ENCODE measurements at places on chromosomes 4 and X.
A peak's percentile ranks its signal among the peaks of the same experiment; 100 is the strongest.

DNA sequence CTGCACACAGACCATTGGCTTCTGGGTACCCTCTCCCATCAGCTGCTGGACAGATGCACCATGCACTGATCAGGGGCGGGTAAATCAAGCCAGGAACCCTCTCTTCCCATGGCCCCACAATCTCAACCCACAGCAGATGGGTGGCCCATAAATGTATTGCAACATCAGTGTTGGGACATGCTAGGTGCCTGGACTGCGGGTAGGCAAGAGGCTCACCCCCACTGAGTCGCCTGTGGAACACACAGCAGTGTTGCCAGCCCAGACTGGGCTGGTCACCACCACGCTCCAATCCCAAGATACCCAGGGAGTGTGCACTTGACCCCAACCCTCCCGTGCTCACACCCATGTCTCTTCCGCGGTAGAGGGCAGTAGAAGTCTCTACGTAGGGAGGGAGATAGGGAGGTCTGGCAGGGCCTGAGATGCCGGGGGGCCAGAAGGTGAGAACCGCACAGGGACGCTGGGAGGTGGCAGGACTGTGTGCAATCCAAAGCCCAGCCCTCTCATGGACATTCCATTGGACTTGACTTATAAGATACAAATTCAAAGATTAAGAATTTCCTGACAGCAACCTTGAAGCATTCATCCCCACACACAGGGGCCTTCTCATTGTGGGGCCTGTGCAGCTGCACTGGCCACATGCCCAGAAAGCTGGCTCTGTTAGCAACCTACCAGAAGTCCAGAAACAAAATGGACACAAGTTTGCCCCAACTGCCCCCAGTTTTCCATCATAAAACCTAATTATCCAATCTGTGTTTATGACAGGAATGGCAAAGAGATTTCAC, 183.7 kb downstream of the NSUN7 start:
- no peaks in the 10 kb centered on the region for H3K27me3 ChIP-seq
- no peak overlapping the region for H3K4me3 ChIP-seq
- H3K27ac ChIP-seq: no peak overlapping the region
- DNase-seq: no peak
- H3K36me3 ChIP-seq: peaks cover 7% of the 10 kb centered on the region

DNA sequence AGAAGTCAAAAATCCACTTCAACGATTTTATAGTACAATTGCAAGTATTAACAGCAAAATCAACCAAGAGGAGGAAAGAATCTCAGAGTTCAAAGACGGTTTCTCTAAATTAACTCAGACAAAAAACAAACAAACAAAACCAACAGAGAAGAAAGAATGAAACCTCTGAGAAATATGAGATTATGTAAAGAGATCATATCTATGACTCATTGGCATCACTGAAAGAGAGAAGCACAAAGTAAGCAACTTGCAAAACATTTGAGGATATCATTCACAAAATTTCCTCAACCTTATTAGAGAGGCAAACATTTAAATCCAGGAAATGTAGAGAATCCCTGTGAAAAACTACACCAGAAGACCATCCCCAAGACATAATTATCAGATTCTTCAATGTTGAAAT, 370.4 kb downstream of the INPP4B start:
- no peak overlapping the region for H3K4me3 ChIP-seq
- DNase-seq: no peak
- H3K27ac ChIP-seq: no peak overlapping the region
- H3K27me3 ChIP-seq: no peaks in the 10 kb centered on the region

DNA sequence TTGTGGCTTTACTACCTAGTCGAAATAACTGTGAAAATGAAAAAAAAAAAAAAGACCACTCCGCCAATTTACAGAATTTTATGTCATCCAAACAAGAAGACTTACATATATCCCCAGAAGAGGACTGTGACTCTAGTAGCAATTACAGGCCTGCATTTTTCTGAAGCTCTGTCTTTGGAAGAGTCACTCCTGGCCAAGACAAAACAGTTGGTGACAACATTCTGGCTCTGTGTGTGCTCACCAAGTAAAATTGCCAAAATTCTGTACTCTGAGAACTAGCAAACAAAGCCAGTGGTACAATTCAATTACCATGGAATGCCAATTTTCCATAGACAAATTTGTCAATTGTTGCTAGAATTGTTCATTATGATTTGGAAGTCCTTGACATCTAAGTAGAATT, 311.1 kb downstream of the PDGFC start:
- no peaks in the 10 kb centered on the region for H3K27me3 ChIP-seq
- H3K4me3 ChIP-seq: no peak overlapping the region
- no peaks in the 10 kb centered on the region for H3K4me1 ChIP-seq
- DNase-seq: no peak
- no peaks in the 10 kb centered on the region for H3K36me3 ChIP-seq

GRCh38 chr4:76718831-76719230, 179.1 kb downstream of the SOWAHB start:
- H3K4me1 ChIP-seq: no peaks in the 10 kb centered on the region
- no peaks in the 10 kb centered on the region for H3K27me3 ChIP-seq
- peaks cover 10% of the 10 kb centered on the region for H3K36me3 ChIP-seq
- no peak overlapping the region for H3K4me3 ChIP-seq

- H3K27ac ChIP-seq: peak within 1 kb of the TSS; percentile 77
- H3K4me3 ChIP-seq: peak within 1 kb of the TSS; percentile 81
- peaks cover 11% of the 10 kb centered on the region for H3K4me1 ChIP-seq
- no peaks in the 10 kb centered on the region for H3K36me3 ChIP-seq
- peaks cover 100% of the 10 kb centered on the region for H3K27me3 ChIP-seq
- peak; percentile 89 for DNase-seq
Measured at GRCh38 chr4:108168671-108169523, at the start of gene LEF1. TSS of gene LEF1 (minus strand) at chr4:108168932. CDS start at chr4:108167767, 1,165 bp downstream.

DNA sequence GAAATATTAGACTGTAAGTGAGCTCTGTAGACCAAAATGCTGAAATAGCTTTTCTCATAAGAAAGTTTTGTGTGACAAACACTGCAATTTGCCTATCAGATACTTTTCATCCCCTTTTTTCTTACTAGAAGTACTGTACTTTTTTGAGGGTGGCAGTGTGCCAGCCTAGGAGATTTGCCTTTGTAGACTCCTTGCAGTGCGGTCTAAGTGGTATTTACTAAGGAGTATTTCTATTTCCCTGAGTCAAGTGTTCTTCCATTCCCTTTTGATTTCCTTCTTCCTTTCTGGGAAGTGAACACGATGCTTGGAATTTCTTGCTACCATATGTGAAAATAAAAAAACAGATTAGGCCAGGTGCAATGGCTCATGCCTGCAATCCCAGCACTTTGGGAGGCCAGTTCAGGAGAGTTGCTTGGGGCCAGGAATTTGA, 34.6 kb downstream of the PDLIM5 start:
- H3K4me3 ChIP-seq: no peak overlapping the region
- DNase-seq: no peak
- no peaks in the 10 kb centered on the region for H3K4me1 ChIP-seq

DNA sequence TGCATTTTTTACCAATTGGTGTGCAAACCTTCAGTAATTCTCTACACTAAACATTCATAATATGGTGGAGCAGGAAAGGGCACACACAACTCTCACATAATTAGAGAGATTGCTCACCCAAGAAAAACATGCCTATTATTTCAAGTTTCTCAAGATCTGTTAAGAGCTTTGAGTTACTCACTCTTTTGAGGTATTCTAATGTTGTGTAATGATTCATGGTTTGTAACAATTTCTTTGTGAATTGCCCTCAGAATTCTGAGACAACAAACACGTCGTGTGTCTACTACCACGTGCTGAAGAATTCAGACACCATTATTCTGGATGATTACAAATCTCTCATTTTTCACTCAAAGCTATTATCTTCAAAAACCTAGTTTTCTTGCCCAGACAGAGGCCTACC, 82.8 kb downstream of the PDGFC start:
- no peak for DNase-seq
- no peak overlapping the region for H3K27ac ChIP-seq
- H3K4me1 ChIP-seq: no peaks in the 10 kb centered on the region
- H3K4me3 ChIP-seq: no peak overlapping the region
- H3K36me3 ChIP-seq: no peaks in the 10 kb centered on the region

- no peaks in the 10 kb centered on the region for H3K27me3 ChIP-seq
- no peaks in the 10 kb centered on the region for H3K4me1 ChIP-seq
- DNase-seq: no peak
- H3K27ac ChIP-seq: no peak overlapping the region
Measured at GRCh38 chr4:56450342-56450741, 14.3 kb downstream of the PAICS start.

GRCh38 chr4:118318931-118319330, 33.9 kb downstream of the PRSS12 start:
- H3K4me1 ChIP-seq: no peaks in the 10 kb centered on the region
- H3K27ac ChIP-seq: no peak overlapping the region
- no peak for DNase-seq
- H3K4me3 ChIP-seq: no peak overlapping the region
- H3K27me3 ChIP-seq: no peaks in the 10 kb centered on the region
- H3K36me3 ChIP-seq: no peaks in the 10 kb centered on the region

- DNase-seq: no peak
- H3K4me3 ChIP-seq: peak overlapping the region; percentile 42
- H3K4me1 ChIP-seq: peaks cover 22% of the 10 kb centered on the region
- H3K27ac ChIP-seq: no peak overlapping the region
Measured at GRCh38 chr4:176259330-176260090, 9.5 kb downstream of the ASB5 start.

GRCh38 chr4:55291227-55291640, 54.8 kb upstream of the SRD5A3 start:
- no peak for DNase-seq
- no peaks in the 10 kb centered on the region for H3K27me3 ChIP-seq
- H3K4me3 ChIP-seq: no peak overlapping the region
- no peaks in the 10 kb centered on the region for H3K36me3 ChIP-seq

DNA sequence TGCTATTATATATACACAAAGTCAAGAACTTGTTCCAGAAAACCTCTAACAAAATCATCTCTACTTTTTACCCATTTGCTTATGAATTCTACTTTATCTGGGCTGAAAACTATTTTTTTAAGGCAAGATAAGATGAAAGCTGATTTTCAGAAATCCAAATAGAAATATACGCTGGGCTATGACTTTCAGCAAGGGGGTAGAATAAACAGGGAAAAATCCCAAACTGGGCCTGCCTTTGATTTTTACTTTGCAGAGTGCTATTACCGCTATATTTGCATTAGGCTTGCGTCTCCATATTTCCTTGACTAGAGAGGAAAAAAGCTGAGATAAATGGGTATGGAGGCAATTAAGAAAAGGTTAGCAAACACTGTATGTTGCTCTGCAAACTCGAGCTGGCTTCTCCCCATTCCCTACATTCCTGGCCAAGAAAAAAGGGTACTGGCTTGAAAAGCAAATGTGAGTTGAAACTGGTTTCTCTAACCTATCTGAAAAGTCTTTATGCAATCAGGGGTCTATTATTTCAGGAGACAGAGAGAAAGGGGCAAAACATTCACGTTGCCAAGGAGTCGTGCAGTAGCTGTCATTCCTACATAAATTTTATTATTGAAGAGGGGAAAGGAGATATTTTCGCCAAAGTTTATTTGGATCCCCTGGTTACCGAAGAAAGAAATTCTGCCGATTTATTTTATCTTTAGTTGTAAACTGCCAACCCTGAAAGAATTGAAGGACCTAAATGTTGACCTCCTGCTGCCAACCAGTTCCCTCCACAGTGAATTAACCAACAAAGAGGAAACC, 2.2 kb downstream of the TMEM47 start:
- peak overlapping the region; percentile 90 for H3K4me3 ChIP-seq
- no peaks in the 10 kb centered on the region for H3K36me3 ChIP-seq
- peaks cover 4% of the 10 kb centered on the region for H3K27me3 ChIP-seq
- no peaks in the 10 kb centered on the region for H3K4me1 ChIP-seq

GRCh38 chr4:158624889-158625478, 46.7 kb downstream of the C4orf46 start:
- H3K4me1 ChIP-seq: no peaks in the 10 kb centered on the region
- no peak overlapping the region for H3K4me3 ChIP-seq
- H3K27ac ChIP-seq: no peak overlapping the region
- no peaks in the 10 kb centered on the region for H3K36me3 ChIP-seq
- H3K27me3 ChIP-seq: no peaks in the 10 kb centered on the region

GRCh38 chr4:3263053-3263875, 14.3 kb downstream of the MSANTD1 start:
- no peaks in the 10 kb centered on the region for H3K36me3 ChIP-seq
- H3K4me3 ChIP-seq: no peak overlapping the region
- H3K27ac ChIP-seq: no peak overlapping the region
- no peak for DNase-seq
- peaks cover 5% of the 10 kb centered on the region for H3K4me1 ChIP-seq

GRCh38 chrX:311156-312129, 7.2 kb downstream of the GTPBP6 start:
- no peak overlapping the region for H3K27ac ChIP-seq
- no peak overlapping the region for H3K4me3 ChIP-seq
- no peaks in the 10 kb centered on the region for H3K27me3 ChIP-seq
- H3K4me1 ChIP-seq: no peaks in the 10 kb centered on the region
- no peak for DNase-seq

GRCh38 chr4:173192375-173193162, 24.0 kb downstream of the GALNT7 start:
- H3K4me3 ChIP-seq: no peak overlapping the region
- H3K4me1 ChIP-seq: peaks cover 7% of the 10 kb centered on the region
- H3K27me3 ChIP-seq: no peaks in the 10 kb centered on the region
- DNase-seq: no peak
- H3K36me3 ChIP-seq: no peaks in the 10 kb centered on the region

- H3K27ac ChIP-seq: no peak overlapping the region
- H3K27me3 ChIP-seq: no peaks in the 10 kb centered on the region
- peak; percentile 50 for DNase-seq
- peaks cover 4% of the 10 kb centered on the region for H3K4me1 ChIP-seq
- no peaks in the 10 kb centered on the region for H3K36me3 ChIP-seq
Measured at GRCh38 chr4:83582289-83582785, 46.4 kb downstream of the GPAT3 start.

- no peak overlapping the region for H3K27ac ChIP-seq
- no peak overlapping the region for H3K4me3 ChIP-seq
- H3K36me3 ChIP-seq: no peaks in the 10 kb centered on the region
- no peak for DNase-seq
Measured at GRCh38 chr4:183342541-183343533, 20.6 kb upstream of the CLDN24 start.

- no peaks in the 10 kb centered on the region for H3K27me3 ChIP-seq
- H3K4me3 ChIP-seq: no peak overlapping the region
- no peaks in the 10 kb centered on the region for H3K36me3 ChIP-seq
Measured at GRCh38 chr4:96063639-96064038, 223.7 kb downstream of the PDHA2 start.

Data from endodermal cell (in vitro differentiated cells).